ENCODE measurements at places on chromosomes 4 and X.

GRCh38 chr4:53866055-53866454, 198.3 kb downstream of the CHIC2 start:
- DNase-seq: no peak

GRCh38 chr4:94390804-94391410, 48.3 kb upstream of the HPGDS start:
- no peak for DNase-seq

GRCh38 chrX:10314530-10315104, 157.8 kb downstream of the CLCN4 start:
- no peak for DNase-seq

DNA sequence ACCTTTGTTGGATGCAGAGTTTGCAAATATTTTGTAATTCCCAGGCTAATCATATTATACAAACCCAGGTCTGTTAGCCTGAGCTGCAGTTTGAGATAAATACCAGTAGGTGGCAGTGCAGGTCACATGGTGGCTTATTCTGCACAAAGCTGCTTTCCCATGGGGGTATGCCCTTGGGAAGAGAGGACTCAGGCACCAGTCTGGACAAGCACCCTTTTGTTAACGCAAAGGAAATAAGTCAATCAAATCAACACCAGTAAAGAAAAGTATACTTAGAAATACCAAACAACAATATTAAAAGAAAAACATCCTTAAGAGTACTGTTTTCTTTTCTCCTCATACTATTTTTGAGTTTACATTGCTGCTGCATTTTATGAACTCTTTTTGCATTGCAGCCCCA, 389.0 kb upstream of the ZFP42 start:
- no peak for DNase-seq

GRCh38 chr4:17092736-17093437, 194.4 kb upstream of the LDB2 start:
- no peak for DNase-seq

DNA sequence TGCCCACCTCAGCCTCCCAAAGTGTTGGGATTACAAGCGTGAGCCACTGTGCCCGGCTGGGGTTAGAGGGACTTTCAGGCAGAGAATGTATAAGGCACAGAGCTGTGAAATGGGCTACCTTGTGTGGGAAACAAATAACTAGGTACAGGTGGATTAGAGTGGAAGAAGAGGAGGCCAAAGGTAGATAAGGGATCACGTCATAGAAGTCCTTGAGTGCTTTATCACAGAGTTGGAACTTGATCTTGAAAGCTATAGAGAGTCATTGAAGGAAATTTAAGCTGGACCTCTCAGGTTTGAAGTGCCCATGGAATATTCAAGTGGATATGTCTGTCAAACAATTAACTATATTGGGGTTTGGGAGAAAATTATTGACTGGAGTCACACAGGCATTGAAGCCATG, 8.4 kb downstream of the N4BP2 start:
- no peak for DNase-seq

GRCh38 chrX:149036086-149036485, 469.0 kb downstream of the IDS start:
- DNase-seq: no peak

DNA sequence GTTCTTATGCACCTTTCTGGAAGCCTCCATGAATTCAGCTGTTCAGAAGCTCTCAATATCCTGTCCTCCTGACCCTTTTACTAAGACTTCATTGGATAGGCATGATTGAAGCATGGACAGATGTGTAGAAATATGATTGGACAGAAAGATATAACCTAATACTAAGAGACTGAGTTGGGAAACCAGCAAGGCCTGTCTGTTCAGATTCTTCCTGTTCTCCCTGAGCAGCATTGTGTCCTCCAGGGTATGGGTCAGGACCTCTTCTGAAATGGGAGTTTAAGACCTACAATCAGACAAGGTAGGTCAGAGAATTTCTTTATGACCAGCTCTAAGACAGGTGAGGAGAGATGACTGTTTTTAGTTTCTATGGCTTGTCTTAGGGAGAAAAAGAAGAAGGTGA, 23.9 kb upstream of the MAGEA11 start:
- no peak for DNase-seq

- no peak for DNase-seq
Observed at GRCh38 chr4:30620711-30621110, 99.5 kb upstream of the PCDH7 start.

DNA sequence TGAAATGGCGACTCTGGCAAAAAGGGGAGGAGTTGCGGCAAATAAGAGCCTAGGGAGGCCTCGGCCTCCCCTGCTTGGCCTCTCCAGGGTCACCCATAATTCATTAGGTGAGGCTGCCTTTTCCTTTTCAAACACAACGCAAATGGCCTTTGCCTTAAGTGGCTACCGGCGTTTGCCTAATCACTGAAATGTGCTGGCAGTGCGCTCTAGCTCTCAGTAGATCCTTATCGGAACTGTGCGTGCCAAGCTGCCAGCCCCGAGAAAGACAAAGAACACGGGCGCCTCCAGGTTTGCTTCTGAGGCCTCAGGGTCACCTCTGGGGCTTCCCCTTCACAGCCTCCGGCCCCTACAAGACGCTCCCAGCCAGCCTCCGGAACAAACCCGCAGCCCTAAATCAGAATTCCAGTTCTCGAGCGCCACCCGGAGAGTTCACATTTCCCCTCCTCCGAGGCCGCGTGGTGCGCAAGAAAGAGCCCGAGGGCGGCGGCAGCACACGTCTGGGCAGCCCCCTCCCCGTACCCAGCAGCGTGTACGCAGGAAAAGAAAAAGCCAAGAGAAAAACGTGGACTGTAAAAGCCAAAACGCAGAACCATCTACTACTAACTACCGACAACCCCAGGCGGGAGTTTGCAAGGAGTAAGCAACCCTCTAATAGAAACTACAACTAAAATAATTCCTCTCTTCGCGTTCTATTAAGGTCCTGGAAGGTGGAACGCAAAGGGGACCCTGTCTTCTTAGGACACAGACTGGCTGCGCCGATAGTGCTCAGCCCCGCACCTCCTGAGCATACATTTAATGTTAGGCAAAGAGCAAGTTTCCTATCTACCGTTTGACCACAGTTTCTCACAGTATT, 76.5 kb upstream of the BCOR start:
- no peak for DNase-seq

Data from stimulated activated CD4-positive, alpha-beta T cell treated with anti-CD3 and anti-CD28 coated beads, TNF-alpha, amount 100 ng/mL, for 1 hour (primary cell).